Stimulated activated CD4-positive, alpha-beta T cell treated with anti-CD3 and anti-CD28 coated beads, Interleukin-4, amount 100 ng/mL, for 4 hours (primary cell): ENCODE measurements at places on chromosomes 12 and 14.

DNA sequence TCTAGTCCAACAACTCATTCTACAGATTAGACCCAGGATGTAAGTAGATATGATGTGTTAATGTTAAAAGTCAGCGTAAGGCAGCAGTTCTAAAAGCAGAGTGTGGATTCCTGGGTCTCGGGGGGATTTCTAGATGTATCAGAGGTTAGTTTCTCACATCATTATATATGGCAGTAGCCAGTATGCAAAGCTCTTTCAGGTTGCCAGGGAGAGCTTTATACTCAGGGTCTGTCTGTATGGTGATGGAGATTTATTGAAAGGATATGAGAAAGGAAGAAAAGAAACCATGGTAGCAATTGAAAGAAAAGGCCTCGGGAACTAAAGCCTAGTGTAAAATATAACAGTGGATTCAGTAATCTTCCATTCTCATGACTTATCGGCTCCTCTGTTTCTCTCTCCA is 26.2 kb upstream of the PAWR start:
- no peak for DNase-seq

GRCh38 chr12:31521964-31522363 is 69.0 kb downstream of the DENND5B start:
- DNase-seq = no peak

GRCh38 chr14:102891556-102891955 is 30.9 kb upstream of the AMN start:
- no peak for DNase-seq

DNA sequence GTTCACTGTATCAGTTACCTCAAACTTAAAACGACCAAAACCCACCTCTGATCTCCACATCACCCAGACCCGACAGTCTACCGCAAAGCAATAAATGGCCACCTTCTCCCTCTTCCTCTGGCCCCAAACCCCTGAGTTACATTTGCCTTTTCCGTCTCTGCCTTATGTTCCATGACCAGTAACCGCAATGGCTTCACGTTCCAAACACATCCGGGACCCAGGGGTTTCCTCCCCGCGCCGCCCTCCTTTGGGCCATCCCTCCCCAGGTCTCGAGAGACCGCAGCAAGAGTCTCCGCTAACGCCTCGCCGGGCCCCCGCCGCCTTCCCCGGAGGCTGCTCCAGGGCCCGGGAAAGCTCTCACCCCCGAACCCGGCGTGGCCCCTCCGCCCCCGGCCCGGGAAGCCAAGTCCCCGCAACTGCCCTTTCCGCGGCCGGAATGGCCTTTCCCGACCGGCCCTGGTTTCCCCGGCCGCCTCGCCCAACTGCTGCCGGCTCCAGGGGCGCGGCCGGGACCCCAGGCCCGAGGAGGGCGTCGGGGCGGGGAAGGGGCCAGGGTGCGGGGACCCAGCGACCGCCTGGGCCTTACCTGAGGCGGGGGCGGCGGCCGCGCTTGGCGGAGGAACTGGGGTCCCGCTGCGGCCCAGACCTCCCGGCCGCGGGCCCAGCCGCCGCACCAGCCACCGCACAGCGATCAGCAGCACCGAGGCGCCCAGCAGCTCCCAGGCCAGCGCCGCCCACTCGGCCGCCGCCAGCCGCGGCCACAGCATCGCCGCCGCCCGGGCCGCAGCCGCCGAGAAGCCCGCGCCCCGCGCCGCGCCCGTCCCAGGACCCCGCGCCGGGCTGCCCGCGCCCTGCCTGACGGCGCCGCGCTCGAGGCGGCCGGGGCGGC is at the start of gene ANKLE2:
Gene ANKLE2 (minus strand): TSS at position 801 of the 889 bp plus-strand sequence. CDS start 34 bp downstream, at position 767.
- peak; percentile 56 for DNase-seq

- DNase-seq = no peak
These were observed 25.7 kb downstream of the KCTD10 start for GRCh38 chr12:109451400-109451799.

GRCh38 chr14:92930737-92931602 is 8.0 kb downstream of the CHGA start:
- no peak for DNase-seq

GRCh38 chr12:87870061-87870460 is 159.1 kb downstream of the C12orf50 start:
- DNase-seq = no peak

DNA sequence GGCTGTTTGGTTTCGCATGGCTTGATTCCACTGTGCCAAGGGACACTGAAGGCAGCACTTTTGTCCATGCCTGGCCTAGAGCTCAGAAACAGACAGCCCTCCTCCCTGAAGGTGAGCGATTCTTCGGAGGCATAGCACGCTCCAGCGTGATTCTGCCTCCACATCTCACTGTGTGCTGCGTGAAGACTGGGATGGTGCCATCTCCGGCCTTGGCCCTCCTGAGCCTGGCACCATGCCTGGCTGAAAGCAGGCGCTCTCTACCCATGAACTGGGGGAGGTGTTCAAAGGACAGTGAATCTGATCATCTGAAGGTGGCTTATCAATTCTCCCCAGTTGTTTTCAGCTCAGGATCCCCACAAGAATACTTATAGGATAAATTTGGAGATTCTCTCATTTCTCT is 187.4 kb downstream of the TTC7B start:
- no peak for DNase-seq

DNA sequence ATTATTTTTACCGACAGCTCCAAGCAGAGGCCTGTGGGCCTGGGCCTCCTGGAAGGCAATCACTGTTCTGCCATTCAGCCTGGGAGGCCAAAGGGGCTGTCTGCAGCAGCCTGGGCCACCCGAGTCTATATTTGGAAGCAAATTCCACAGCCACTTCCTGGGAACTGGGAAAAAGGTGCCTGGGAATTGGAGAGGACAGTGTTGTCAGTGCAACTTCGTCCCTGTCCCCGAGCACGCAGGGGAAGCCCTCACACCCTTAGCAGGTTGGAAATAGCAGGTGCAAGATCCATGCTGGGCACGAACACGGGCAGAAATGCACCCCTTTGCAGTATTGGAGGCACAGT is 9.6 kb upstream of the TBX5 start:
- no peak for DNase-seq

GRCh38 chr12:121990692-121991603 is 30.7 kb upstream of the BCL7A start:
- no peak for DNase-seq

GRCh38 chr12:65960820-65961189 is 136.5 kb downstream of the HMGA2 start:
- DNase-seq = no peak

DNA sequence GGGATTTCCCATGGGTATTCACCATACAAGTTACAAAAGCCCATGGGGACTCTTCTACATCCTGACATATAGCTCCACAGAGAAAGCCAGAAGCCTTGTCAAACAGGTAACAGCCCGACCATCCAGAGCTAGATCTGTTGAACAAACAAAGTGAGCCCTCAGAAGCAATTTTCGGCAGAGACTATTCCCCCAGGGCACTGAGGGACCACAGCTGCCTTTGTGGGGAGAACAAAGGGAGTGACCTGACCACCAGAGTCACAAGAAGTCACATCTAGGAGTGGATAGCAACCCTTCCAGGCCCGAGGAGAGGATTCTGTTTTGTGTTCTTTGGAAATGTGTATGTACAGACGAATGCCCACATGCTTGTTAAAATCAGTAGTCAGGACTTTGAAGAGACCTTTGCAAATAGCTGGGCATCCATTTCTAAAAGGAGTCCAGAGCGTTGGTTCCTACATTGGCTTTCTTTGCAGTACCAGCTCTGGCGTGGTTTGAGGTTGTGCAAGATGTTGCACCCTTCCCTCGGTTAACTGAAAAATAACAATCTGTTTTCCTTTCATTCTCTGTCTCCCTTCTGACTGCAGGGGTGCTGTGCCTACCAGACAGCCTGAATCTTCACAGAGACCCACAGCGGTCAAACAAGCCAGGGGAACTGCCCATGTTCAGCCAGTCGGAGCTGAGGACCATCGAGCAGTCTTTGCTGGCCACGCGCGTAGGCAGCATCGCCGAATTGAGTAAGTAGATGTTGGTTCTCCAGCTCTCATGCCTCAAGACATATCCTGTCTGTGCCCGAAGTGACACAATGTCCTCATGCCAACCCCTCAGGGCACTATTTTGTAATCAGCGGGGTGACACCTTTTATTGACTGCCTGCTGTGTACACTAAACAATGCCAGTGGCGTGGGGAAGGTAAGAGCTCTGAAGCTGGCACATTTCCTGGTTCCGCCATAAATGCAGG is 165.4 kb upstream of the PWP1 start:
- DNase-seq = no peak

DNA sequence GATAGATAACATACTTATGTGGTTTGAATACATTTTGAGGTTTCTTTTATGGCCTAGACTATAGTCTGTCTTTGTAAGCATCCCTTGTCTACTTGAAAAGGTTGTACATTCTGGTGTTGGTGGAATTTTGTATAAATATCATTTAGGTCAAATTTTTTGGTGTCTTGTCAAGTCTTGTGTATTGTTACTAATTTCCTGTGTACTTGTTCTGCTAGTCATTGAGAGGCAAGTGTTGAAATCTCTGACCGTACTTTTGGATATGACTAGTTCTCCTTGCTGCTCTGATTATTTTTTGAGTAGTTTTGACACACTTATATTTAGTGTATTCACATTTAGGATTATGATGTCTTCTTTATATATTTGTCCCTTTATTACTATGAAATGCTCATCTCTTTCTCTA is 219.6 kb downstream of the CCDC91 start:
- DNase-seq = no peak

DNA sequence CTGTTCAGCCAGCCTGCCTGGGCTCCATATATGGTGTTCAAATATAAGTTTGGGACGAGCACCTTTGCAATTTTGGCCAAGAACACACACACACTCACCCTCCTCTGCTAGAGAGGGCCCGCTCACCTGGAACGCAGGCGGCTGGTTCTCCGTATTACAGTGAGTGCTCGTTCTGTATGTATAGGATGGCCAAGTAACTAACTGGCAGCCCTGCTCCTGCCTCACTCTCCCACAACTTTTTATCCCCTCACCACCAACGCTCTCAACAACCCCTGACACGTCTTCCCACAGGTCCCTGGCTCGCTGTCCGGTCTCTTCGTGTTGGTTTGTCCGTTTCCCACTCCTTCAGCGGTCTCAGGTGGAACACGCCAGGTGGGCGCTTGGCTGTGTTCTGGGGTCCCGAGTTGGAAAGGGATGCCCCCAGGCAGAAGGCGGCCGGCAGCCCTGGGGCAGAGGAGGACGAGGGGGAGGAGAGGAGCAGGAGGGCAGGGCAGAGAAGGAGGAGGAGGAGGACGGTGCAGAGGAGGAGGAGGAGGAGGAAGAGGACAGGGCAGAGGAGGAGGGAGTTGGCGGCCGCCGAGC is 398 bp upstream of the MSRB3 start:
- no peak for DNase-seq

DNA sequence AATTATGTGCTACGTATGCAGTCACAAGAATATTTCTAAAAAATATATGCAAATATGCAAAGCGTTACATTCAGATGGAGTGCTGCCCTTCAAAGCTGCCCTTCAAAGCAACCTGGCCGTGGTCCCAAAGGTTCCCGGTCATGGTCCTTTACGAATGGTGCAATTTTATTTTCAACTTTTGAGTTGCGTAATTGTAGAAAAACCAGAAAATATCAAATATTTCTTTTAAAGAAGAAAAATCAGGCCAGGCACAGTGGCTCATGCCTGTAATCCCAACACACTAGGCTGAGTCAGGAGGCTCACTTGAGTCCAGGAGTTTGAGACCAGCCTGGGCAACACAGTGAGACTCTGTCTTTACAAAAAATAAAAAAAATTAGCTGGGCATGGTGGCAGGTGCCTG is 21.4 kb downstream of the CLSTN3 start:
- no peak for DNase-seq

- no peak for DNase-seq
These were observed 73.5 kb upstream of the VASH1 start for GRCh38 chr14:76687611-76688382.

DNA sequence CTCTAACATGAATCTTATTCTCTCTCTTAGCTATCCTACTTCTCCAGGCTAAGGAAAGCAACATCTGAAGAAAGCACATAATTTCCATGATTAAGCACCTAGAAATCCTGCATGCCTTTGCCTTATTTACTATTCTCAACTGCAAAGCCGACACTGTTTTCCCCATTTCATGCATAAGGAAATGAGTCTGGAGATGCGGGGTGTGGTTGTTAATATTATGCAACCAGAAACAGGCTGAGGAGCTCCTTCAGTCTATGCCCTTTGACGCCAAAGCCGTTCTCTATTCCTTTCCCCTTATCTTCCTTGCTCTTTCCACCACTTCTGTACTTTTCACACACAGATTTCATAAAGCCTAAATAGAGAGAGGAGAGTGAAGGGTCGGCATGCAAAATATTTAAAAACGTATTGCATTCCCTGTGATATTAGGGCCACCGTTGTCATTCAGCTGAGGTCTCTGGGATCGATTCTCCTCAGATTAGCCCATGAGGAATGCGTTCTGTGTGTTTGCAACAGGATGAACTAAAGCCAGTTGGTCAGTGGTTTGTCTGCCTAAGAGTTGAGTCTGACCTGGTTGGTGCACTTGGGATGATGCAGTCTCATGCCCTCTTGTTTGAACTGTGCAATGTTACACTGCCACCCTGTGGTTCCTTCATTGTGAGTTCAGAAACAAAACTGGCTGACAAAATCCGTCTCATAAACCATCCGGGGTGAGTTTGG is 53.1 kb upstream of the PLEKHG7 start:
- DNase-seq = peak; percentile 61

GRCh38 chr12:132600048-132601032 is 10.0 kb downstream of the LRCOL1 start:
- DNase-seq = peak; percentile 23

DNA sequence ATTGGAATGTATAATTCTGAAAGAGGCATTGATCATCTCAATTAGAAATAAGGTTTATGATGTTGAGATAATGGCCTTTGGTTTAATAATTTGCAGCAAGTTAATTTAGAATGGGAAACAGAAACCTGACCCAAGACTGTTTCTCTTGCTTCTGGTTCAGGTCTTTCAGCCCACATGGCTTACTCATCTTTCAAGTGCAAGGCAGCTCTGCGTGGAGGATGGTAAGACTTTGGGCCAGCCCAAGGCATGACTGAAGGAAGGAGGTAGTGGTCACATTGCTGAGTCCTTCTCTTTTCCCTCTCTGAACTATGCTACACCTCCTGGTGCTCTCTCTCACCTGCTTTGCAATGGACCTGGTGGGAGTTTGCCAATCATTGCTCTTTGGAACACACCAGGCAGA is 98.7 kb downstream of the CAND1 start:
- DNase-seq = no peak

DNA sequence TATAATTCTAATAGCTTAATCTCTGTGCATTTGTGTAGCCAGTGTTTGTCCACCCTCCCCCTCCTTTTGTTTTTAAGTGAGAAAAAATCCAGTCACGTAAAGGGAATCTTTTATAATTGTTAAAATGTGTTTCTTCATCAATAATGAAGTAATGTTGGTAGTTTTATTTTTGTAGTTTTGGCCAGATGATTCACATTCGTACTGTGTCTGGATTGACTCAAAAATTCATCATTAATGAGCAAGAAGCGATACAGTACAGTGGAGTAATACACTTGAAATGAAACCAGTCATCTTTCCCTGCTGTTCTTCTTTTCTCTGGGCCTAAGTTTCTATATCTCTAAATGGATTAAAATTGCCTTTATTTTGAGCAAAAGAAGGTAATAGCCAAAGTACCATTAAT is 86.5 kb downstream of the SRGAP1 start:
- DNase-seq = no peak
